ENCODE measurements at places on chromosomes 12 and 14.

DNA sequence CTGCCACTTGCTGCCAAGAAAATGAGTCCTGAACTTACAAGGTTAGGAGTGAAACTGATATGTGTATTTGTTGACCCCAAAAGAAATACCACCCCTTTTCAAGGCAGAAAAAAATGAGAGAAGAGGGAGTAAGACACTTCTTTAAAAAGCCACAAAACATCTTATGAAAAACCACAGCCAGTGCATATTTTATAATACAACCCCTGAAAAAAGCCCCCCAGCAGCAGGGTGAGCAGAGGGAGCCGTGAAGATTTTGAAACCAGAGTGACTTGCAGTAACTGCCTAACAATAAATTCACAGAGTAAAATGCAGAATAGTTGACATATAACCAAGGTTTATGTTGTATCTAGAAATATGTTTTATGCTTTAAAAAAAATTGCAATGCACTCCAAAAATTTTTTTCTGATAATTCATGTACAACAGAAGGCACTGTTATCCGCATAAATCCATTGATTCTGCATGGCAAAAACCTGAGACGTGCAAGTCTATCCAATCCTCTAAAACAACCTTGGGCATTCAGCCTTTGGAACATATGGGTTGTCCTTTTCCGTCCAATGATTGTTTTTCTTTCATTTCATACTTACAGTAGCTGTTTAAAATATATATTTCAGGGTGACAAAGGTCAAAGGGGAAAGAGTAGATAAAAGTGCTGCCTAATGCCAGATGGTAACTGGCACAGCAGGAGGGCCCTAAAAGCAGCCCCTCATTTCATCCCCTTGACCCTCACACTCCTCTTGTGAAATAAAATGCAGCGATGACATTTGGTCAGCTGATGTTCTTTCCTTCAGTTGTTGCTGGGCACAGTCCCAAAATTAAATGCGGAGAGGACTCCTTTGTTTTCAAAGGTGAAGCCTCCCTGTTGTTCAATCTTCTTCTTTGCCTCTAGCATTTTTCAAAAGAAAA, 65.3 kb downstream of the IPO8 start:
- no peak for DNase-seq

DNA sequence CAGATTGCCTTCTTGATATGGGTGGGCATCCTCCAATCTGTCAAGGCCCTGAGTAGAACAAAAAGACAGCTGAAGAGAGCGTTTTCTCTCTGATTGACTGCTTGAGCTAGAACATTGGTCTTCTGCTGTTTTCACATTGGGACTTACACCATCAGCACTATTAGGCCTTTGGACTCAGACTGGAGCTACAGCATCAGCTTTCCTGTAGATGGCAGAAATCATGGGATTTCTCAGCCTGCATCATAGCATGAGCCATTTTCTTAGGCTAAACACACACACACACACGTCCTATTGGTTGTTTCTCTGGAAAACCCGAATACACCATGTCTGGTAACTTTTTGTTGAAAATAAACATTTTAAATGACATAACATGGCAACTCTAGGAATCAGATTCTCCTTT, 15.8 kb upstream of the PPM1A start:
- DNase-seq, result no peak

- no peak for DNase-seq
Observed at GRCh38 chr12:10737249-10737648, 14.1 kb upstream of the YBX3 start.

GRCh38 chr14:64292197-64292596, 2.0 kb downstream of the ESR2 start:
- no peak for DNase-seq

GRCh38 chr12:65055859-65056258, 65.2 kb downstream of the WIF1 start:
- DNase-seq, result no peak

DNA sequence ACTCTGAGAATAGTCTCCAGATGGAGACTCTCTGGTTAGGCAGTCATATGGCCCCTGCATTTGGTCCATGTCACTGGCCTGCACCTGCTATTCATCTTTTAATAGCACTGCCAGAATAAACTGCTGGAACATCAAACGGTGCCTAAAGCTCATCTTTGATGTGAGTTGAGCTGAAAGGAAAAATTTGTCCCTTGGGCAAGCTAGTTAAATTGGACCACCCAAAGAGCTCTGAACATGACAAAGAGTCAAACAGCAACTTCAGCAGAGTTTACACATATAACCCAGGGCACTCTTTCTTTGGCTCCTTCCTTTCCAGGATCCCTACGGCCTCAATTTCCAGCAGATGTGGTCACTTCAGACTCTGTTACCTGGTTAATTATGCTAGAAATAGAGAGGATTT, 269.9 kb downstream of the RPL10L start:
- DNase-seq, result no peak

DNA sequence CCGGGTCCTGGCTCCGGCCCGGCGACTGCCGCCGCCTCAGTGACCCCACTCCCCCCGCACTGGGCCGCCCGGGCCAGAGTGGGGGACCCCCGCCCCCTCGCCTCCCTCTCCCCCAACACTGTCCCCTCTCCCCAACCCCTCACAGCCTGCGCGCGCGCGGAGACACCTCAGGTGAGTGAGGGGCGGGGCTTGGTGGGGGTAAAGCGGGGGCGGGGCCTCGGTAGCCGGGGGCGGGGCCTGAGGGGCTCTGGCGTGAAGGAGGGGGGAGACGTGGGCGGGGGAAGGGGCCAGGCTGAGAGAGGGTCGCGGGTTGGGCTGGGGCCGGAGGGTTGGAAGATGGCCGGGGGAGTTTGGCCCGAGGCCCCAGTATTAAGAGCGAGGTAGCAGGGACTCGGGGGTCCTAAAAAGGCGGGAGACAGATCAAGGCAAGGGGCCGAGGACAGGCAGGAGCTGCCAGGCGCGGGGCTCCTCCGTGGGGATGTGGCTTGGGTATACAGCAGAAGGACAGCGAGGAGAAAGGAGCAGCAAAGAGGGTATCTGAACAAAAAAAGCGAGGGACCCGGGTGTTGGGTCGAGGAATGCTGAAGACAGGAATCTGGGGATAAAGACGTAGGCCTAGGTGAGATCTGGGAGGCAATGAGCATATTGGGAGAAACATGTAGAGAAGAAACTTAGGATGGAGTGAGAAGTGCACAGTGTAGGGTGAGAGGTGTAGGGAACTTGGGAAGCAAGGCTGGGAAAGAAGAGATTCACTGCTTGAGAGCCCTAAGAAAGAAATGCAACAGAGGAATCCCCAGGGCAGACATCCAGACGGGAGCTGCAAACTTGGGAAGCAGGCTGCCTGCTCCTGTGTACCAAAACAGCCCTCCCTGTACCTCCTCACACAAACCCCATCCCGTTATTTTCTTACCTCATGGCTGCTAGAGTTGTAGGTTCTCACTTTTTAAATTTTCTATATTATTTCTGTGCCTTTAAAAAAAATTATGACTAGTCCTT, 10.8 kb downstream of the SUOX start:
- no peak for DNase-seq
